ENCODE measurements at places on chromosomes 12 and 14.

- DNase-seq, result no peak
These were observed 12.8 kb upstream of the ACVR1B start for GRCh38 chr12:51938726-51939125.

GRCh38 chr12:68245180-68246021, 8.0 kb downstream of the IL22 start:
- no peak for DNase-seq

DNA sequence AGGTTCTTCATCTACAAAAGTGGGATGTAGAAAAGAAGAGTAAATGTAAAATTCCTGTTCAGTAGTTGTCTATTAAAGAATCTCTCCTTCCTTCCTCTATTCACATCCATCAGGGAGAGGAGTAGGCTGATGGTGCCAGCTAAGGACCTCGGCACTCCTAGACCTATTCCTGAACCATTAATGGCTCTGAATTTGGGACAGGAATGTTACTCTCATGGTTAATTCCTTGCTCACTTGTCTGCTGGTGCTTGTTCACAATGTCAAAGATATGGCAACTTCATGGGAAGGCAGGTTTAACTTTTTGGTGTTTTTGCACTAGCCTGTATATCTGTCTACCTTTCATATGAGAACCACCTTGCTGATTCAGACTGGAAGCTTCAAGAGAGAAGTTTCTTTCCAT, 206.6 kb downstream of the DAD1 start:
- no peak for DNase-seq

GRCh38 chr12:5716201-5716600, 228.9 kb downstream of the ANO2 start:
- DNase-seq, result no peak

DNA sequence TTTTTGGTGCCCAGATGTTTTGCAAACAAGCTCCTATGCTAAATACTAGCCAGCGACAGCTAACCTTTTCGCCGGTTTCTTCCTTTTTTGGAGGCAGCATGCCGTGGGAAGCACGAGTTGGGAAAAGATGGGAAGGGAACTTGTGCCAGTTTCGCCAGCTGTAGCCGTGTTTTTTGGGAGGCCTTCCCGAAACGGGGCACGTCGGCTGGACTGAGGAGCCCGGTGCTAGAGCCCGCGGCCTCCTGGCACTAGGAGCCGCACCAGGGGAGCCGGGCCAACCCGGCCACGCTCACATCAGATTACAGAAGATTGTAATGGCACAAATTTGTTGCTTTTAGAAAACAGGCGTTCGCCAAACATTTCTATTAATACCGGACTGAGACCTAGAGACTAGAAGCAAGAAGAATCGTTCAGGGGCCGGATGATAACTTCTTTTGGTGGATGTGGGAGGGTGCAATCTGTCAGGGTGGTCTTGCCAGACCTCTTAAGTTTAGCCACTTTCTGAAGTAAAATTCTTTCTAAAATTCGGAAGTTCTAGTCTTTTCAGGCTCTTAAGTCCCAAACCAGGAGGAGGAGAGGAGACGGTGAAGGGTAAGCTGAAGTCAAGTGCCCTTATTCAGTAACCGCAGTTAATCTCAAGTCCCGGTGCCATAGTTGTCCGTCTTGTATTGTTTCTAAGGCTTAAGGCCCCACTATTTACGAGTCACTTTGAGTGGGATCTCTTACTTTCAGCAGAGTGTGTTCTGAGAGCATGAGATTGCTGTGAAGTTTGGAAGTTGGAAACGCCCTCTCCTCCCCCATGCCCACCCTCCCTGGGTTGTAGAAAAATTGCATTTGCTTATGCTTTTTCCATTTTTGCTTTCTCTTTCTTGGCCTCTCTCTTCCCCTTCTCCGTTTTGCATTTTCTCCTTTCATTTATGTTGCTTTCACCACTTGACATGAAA, 1.3 kb downstream of the RASSF3 start:
- DNase-seq, result no peak

DNA sequence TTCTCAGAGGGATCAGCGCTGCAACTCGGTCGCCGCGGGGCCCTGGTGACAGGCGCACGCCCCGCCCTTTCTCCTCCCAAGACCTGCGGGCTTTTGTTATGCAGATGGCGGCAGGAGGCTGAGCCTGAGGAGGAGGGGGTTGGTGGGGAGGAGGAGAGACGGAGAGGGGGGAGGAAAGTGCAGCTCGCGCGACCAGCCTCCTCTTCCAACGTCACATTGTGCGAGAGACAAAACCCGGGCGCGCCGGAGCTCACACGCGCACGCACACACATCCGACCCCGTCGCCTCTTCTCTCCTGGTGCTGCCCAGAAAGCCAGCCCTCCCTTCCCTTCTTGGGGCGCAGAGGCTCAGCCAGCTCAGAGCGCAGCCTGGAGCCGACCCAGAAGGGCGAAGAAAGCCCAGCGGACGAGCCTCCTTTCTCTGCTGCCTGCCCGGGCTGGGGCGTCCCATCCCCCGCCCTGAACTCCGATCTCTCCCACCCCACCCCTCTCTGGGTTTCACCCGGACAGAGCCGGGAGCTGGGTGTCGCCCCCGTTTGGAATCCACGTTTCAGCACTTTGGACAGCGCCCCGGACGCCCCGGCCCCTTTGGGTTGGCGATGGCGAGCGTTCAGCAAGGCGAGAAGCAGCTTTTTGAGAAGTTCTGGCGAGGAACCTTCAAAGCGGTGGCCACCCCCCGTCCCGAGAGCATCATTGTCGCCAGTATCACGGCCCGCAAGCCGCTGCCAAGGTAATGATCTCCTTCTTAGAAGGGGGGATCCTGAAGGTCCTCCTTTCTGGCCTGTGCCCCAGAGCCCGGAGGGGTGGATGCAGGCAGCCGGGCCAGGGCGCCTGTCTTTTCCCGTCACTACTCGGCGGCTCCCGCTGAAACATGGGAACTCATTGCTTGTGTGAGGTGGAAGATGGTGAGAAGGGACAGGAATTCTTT, at the start of gene SRRM4:
Gene SRRM4 (plus strand): TSS at position 257 of the 927 bp plus-strand sequence. CDS start 342 bp downstream, at position 599.
- DNase-seq, result peak; percentile 62

GRCh38 chr12:11623382-11623781, 26.1 kb upstream of the ETV6 start:
- DNase-seq, result no peak

DNA sequence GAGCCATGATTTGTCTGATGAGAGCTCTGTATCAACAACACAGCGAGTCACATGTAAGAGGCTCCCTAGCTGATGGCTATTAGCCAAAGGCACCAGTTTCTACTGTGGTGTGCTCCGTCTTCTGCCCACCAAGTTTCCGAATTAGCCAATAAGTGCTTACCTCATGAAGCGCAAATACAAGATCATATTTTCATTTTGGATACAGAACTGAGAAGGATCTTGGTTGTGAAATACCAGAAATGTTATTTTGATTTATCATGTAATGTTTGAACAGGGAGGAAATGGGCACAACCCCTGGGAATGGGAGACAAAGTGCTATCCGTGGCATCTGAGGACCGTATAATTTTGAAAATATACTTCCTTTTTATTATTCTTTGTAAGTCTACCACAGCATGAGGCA, 234.3 kb downstream of the DACT1 start:
- DNase-seq, result no peak

DNA sequence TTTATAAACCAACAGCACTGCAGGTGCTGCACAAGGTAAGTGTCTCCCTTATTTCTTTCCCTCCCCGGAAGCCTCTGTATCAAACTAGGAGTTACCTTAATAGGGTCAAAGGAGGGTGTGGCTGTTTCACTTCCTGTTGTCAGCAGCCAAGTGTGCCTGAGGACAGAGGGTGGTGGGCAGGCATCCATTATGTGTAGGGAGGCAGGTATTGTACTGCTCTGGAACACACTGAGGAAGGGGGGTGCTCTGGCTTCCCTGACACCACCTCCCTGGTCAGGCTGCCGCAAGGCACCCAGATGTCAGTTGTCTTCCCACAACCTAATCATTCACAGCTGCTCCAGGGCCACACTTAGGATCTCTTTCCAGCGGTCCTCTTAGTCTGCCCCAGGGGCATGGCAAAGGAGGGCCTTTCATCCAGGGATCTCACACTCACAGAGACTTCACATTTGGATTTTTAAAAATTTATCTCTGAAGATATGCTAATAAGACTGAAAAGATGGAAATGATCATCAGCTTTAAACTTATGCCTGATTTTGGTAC, 132.0 kb upstream of the ARHGAP5 start:
- DNase-seq, result peak; percentile 63

GRCh38 chr14:98622208-98623051, 649.6 kb downstream of the BCL11B start:
- no peak for DNase-seq

DNA sequence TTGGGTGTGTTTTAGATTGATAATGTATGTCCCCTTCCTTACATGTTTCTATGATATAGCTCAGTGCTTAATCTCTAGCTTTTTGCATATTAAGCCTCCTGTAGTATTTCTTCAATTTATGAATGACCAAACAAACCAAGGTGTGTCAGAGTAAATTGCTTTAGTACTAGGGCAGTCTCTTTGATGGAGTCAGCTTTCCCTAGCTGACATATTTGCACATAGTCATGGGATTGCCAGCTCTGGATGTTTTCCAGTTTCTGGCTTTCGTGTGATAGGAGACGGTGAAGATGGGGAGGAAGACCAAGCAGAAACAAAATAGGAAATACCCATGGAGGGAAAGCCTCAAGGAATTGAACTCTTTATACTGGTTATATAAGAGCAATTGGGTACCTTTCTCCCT, 148.9 kb downstream of the PLEKHA5 start:
- no peak for DNase-seq

- no peak for DNase-seq
These were observed 110.2 kb downstream of the SNAPC1 start for GRCh38 chr14:61872452-61872851.

Measured in NCI-H1436 treated with DMSO at 0.1 percent for 48 hours (cell line).